A549 treated with GW870086 at 1 μM for 4 hours (cell line): ENCODE measurements at places on chromosomes 16 and 17. TPM values are rescaled to one million over a fixed set of nuclear protein-coding genes. Genes with fewer than 3 reads are reported as not detected.

Gene ASPHD1
- 15.9 to 27.5 TPM (median 23.8 TPM) in 5 replicates for total RNA-seq

Gene CES3
- 1.8 to 2.5 TPM (median 2.3 TPM) in 5 replicates for total RNA-seq

Gene PARD6A
- 1.5 to 2.6 TPM (median 2.3 TPM) in 5 replicates for total RNA-seq

Gene CORO1A
- 2.2 to 4.3 TPM (median 3.7 TPM) in 5 replicates for total RNA-seq

Gene MYH13
- total RNA-seq, result not detected in 5 replicates

Gene PFAS
- total RNA-seq, result 41.2 to 50.2 TPM (median 48.6 TPM) in 5 replicates

Gene CPNE7
- 58.4 to 79.5 TPM (median 75.2 TPM) in 5 replicates for total RNA-seq

Gene DBNDD1
- total RNA-seq, result 45.5 to 65.7 TPM (median 58.6 TPM) in 5 replicates

Gene TP53TG3F
- total RNA-seq, result 0.07 to 0.14 TPM in 2 of 5 replicates, not detected in the others
